WTC11 (cell line): ENCODE measurements at places on chromosomes 5 and 9. TPM values are rescaled to one million over a fixed set of nuclear protein-coding genes. Genes with fewer than 3 reads are reported as not detected.

Gene TOR2A
- total RNA-seq, result 14.4 to 19.4 TPM (median 16.6 TPM) in 3 replicates

Gene UNC5A
- 7.9 to 10.2 TPM (median 9.4 TPM) in 3 replicates for total RNA-seq

Gene NR6A1
- total RNA-seq, result 164 to 222 TPM (median 218 TPM) in 3 replicates

Gene TLE1
- 93.2 to 97.7 TPM (median 93.9 TPM) in 3 replicates for total RNA-seq

Gene DIPK1B
- 45.4 to 49.8 TPM (median 48.9 TPM) in 3 replicates for total RNA-seq

Gene BTNL3
- total RNA-seq, result not detected in 3 replicates

Gene APBA1
- total RNA-seq, result 0.34 to 0.94 TPM (median 0.44 TPM) in 3 replicates

Gene CTNND2
- 8.6 to 11.9 TPM (median 10.4 TPM) in 3 replicates for total RNA-seq

Gene HARS1
- 51.9 to 55.6 TPM (median 52.5 TPM) in 3 replicates for total RNA-seq

Gene KCNV2
- total RNA-seq, result not detected in 3 replicates

Gene CNTNAP3B
- total RNA-seq, result 1.2 to 2.8 TPM (median 2.0 TPM) in 3 replicates

DNA sequence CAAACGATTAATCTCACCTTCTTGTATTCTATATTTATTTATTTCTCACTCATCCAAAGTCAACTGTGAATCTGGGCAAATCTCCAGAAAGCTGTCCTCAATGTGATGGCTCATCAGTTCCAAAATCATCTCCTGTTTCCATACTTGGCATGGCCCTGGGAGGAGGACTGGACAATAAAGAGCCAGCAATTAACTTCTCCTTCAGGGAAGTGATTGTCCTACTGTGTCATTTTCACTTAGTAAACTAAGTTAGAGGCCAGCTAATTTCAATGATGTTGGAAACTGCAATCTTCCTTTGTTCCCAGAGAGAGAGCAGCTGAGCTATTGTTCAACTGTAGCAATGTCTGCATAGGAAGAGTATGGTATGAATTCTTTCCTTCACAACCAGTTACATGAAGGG, 17.5 kb downstream of the CDH12 start:
- H3K36me3 ChIP-seq, result no peaks in the 10 kb centered on the region
- no peak overlapping the region for H3K27ac ChIP-seq
- 0 out of 2 replicates have a peak, but pooled peaks cover 4% of the 10 kb centered on the region for H3K4me1 ChIP-seq
- H3K4me3 ChIP-seq, result no peak overlapping the region
- no peaks in the 10 kb centered on the region for H3K27me3 ChIP-seq
- DNase-seq, result no peak

DNA sequence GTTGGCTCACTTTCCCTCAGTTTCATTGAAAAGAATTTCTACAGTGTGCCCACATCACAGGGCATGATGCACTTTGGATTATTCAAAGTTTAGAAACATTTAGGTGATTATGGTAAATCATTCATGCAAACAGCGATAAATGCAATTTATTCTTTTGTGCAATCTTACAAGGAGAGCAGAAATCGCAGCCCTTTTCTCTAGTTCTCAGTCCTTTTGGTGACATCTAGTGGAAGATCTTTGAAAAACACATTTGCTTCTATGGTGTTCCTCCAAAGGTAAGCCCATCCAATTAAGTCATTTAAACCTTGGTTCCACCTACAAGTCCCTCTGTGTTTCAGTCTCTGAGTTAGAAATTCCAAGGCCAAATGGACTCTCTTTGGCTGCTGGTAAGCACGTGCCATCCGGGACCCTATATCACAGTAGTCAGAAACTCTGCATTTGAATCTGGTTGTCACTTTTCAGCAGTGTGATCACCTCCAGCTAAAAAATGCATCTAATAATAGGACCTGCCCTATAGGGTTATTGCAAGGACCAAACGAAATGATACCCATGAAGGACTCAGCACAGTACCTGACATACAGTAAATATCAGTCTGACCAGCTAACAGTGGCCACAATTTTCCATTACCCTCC, 66.4 kb downstream of the MACROH2A1 start:
- H3K4me3 ChIP-seq, result no peak overlapping the region
- no peaks in the 10 kb centered on the region for H3K27me3 ChIP-seq
- no peak overlapping the region for H3K27ac ChIP-seq
- no peaks in the 10 kb centered on the region for H3K36me3 ChIP-seq
- no peaks in the 10 kb centered on the region for H3K4me1 ChIP-seq

- peaks cover 45% of the 10 kb centered on the region for H3K4me1 ChIP-seq
- no peak overlapping the region for H3K4me3 ChIP-seq
- no peaks in the 10 kb centered on the region for H3K36me3 ChIP-seq
- no peak overlapping the region for H3K27ac ChIP-seq
- DNase-seq, result no peak
Observed at GRCh38 chr5:73307645-73308355, 134.8 kb downstream of the TMEM174 start.

DNA sequence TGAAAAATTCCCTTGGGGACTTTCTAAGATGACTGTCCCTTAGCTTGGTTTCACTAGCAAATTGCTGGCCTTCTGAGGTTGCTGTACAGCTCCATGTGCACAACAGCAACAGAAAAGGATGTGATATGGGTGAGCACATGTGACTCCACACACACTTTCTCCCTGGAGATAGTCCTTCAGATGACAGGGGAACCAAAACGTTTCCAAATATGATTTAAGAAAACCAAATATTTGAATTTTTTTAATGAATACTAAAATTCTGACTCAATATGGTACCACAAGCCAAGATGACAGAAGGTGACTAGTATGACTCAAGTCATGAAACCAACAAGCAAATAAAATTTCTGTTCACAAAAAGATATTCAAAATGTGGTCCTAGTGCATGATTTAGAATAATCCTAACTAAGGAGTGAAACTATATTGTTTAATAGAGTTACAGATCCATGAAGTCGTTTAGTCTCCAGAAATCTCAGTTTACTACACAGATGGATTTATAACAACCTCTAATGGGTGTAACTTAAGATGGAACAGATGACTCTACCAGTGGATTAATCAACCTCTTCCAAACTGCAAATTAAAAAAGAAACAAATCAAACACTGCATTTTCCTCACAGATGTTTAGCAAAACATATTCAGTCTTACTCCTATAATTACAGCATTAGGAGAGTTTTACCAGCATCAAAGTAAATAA, 144.8 kb upstream of the PIK3R1 start:
- no peak overlapping the region for H3K27ac ChIP-seq
- H3K36me3 ChIP-seq, result peaks cover 3% of the 10 kb centered on the region; the same call in 1 of the 2 replicates

GRCh38 chr5:150270541-150271295, 18.9 kb downstream of the CAMK2A start:
- no peak overlapping the region for H3K27ac ChIP-seq
- H3K27me3 ChIP-seq, result no peaks in the 10 kb centered on the region
- no peak for DNase-seq

DNA sequence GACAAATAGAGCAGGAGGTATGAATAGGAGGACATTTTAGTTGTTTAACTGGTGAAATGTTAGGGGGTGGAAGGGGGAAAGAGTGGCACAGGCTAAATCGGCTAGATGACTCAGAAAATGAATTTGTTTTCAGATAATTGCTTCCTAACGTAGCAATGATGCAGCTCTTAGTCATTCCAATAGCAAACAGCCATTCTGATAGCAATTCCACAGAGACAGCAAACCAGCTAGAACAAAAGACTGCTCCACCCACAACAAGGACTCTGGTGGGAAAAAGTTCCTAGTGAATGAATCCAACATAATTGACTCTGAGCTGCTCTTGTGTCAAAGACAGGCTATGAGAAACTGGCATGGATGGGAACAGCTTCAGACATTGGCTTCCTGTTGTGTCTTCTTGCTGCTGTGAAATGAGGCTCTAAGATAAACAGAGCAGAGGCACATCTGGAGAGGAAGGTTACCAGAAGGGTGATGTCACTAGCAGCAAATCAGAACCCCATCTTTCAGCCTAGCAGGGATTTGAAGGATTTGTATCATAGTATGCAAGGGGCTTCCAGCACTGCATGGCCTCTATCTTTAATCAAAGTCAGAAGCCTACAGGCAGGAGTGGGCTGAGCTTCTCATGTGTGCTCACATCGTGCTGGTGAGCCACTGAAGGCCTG, 28.1 kb upstream of the F2RL1 start:
- no peaks in the 10 kb centered on the region; the same call in 1 of the 2 replicates for H3K27me3 ChIP-seq
- H3K4me3 ChIP-seq, result no peak overlapping the region
- H3K36me3 ChIP-seq, result peaks cover 12% of the 10 kb centered on the region
- no peak overlapping the region; the same call in 1 of the 2 replicates for H3K27ac ChIP-seq
- H3K4me1 ChIP-seq, result peaks cover 19% of the 10 kb centered on the region
- no peak for DNase-seq

- H3K36me3 ChIP-seq, result no peaks in the 10 kb centered on the region
- no peak overlapping the region for H3K4me3 ChIP-seq
- peaks cover 17% of the 10 kb centered on the region for H3K4me1 ChIP-seq
- no peaks in the 10 kb centered on the region; the same call in 1 of the 2 replicates for H3K27me3 ChIP-seq
- H3K27ac ChIP-seq, result no peak overlapping the region
Observed at GRCh38 chr5:133938929-133939328, 29.5 kb downstream of the C5orf15 start.

DNA sequence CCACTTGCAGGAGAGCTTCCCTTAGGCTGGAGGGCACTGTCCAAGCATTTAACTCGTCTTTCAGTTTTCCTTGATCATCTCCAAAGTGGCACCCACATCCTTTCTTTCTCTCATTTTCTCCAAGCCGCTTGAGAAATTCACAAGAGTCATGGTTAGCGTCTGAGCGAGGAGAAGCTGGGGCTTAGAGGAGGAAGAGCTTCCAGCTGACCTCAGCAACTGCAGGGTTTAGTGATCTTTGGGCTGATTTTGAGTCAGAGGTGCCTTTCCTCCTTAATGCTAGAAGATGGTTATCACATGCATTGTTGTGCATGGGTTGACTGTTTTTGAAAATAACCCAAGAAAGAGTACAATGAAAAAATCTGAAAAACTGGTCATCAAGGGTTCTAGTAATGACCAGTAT, 134.7 kb downstream of the GADD45G start:
- peaks cover 30% of the 10 kb centered on the region for H3K4me1 ChIP-seq
- H3K4me3 ChIP-seq, result no peak overlapping the region
- no peaks in the 10 kb centered on the region for H3K36me3 ChIP-seq
- no peaks in the 10 kb centered on the region for H3K27me3 ChIP-seq

GRCh38 chr9:9585920-9586319, 1026.9 kb downstream of the PTPRD start:
- peaks cover under 1% of the 10 kb centered on the region; the same call in 1 of the 2 replicates for H3K36me3 ChIP-seq
- no peak overlapping the region for H3K27ac ChIP-seq
- no peak for DNase-seq
- no peak overlapping the region for H3K4me3 ChIP-seq
- no peaks in the 10 kb centered on the region for H3K27me3 ChIP-seq

DNA sequence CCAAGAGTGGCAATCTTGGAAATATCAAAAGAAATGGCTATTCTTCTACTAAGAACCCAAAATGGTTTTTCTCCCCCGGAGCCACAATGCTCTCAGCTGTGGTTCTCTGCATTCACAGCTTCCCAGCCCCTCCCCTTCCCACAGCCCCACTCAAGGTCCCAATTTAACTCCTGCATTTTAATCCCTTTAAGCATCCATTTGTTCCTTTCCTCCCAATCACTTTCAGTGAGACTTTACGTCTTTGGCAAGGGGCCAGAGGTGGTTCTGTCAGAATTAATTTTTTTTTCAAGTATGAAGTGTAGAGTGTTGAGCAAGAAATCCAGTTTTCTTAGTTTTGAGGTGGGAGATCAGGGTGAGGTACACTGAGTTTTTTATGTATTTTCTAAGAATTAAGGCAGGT, 256.9 kb downstream of the GLIS3 start:
- no peak overlapping the region for H3K4me3 ChIP-seq
- no peaks in the 10 kb centered on the region; the same call in 1 of the 2 replicates for H3K4me1 ChIP-seq
- H3K36me3 ChIP-seq, result no peaks in the 10 kb centered on the region
- no peak for DNase-seq
- H3K27me3 ChIP-seq, result no peaks in the 10 kb centered on the region

DNA sequence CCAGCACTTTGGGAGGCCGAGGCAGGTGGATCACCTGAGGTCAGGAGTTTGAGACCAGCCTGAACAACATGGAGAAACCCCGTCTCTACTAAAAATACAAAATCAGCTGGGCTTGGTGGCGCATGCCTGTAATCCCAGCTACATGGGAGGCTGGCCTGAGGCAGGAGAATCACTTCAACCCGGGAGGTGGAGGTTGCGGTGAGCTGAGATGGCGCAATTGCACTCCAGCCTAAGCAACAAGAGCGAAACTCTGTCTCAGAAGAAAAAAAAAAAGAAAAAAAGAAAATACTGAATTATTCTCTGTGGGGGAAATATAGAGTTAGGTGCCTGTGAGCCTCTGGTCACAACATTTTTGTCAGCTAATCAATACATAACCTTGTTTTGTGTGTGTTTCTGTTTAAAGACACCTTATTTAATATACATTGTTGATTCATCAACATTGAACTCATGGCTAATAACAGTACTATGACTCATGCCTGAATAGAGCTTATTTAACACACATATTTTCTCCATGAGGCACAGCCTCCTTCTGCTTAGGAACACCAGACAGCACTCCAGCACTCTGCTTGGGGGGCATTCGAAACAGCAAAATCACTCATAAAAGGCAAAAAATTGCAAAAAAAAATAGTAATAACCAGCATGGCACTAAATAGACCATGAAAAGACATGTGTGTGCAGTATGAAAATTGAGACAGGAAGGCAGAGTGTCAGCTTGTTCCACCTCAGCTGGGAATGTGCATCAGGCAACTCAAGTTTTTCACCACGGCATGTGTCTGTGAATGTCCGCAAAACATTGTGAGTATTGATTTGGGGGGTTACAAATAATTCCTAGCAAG, at the start of gene IL31RA:
Gene IL31RA, plus strand, starts transcription at position 519 of the 836 bp plus-strand sequence. Its CDS starts 214 bp downstream, at position 733.
- H3K4me1 ChIP-seq, result no peaks in the 10 kb centered on the region
- no peaks in the 10 kb centered on the region for H3K27me3 ChIP-seq
- DNase-seq, result no peak
- no peak within 1 kb of the TSS for H3K4me3 ChIP-seq

DNA sequence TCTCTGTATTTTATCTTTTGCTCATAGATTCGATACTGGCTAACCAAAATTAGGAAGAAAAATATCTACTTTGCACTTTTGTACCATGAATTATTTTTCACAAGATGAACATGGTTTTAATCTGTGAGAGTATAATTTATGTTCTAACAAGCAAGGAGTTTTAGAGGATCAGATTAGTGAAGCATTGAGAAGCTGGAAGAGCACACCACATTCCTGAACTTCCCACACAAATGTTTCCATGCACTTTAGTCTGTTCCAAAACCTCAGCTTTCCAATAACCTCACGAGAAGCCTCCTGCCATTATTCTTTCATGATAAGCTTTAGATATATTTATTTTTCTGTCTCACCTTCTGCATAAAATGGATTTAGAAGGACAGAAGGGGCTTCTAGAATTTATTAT, 98.7 kb upstream of the MPDZ start:
- H3K27ac ChIP-seq, result no peak overlapping the region
- H3K4me3 ChIP-seq, result no peak overlapping the region
- no peak for DNase-seq
- H3K27me3 ChIP-seq, result no peaks in the 10 kb centered on the region

DNA sequence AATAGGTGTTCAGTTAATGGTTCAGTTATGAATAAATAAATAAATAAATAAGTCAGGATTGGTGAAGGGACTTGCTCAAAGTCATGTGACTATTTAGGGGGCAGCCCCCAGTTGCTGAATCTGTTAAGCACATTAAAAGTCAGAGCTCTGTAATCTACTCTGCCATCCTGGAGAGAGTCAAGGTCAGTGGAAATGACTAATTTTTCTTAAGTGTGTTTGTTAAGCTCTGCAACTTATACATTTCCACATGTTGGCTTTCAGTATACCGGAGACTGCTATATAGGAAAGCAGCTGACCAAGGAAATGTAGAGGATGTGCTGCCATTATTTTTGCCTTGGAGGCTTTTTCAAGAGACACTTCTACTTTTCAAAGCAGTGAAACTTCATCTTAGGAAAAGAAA, 57.9 kb downstream of the KIAA1958 start:
- H3K36me3 ChIP-seq, result peaks cover 10% of the 10 kb centered on the region
- peaks cover 70% of the 10 kb centered on the region for H3K4me1 ChIP-seq
- H3K4me3 ChIP-seq, result no peak overlapping the region
- no peak for DNase-seq
